ENCODE measurements at places on chromosomes 12 and 14.

GRCh38 chr12:74732826-74733225 lies 195.2 kb downstream of the ATXN7L3B start:
- no peak overlapping the region for H3K4me3 ChIP-seq
- no peak for DNase-seq
- no peaks in the 10 kb centered on the region for H3K4me1 ChIP-seq
- H3K36me3 ChIP-seq: no peaks in the 10 kb centered on the region
- H3K27me3 ChIP-seq: no peaks in the 10 kb centered on the region

DNA sequence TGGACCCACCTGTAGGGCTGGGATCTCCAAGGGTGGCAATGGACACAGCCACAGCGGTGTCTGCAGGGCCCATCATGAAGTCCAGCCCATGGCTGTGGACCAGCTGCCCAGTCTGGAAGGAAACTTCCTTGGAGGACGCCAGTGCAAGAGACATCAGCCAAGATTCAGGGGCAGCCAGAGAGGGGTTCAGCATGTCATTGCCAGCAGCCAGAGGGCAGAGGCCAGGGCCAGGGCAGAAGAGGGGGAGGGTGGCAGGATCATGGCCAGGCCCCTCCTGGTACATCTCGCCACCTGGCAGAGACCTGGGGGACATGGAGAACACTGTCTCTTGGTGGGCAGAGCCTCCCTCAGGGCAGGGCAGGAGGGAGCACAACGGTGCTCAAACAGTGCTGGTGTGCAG lies 10.2 kb downstream of the ANHX start:
- no peaks in the 10 kb centered on the region for H3K4me1 ChIP-seq
- no peak for DNase-seq
- H3K27me3 ChIP-seq: no peaks in the 10 kb centered on the region
- no peak overlapping the region for H3K27ac ChIP-seq
- H3K36me3 ChIP-seq: no peaks in the 10 kb centered on the region

DNA sequence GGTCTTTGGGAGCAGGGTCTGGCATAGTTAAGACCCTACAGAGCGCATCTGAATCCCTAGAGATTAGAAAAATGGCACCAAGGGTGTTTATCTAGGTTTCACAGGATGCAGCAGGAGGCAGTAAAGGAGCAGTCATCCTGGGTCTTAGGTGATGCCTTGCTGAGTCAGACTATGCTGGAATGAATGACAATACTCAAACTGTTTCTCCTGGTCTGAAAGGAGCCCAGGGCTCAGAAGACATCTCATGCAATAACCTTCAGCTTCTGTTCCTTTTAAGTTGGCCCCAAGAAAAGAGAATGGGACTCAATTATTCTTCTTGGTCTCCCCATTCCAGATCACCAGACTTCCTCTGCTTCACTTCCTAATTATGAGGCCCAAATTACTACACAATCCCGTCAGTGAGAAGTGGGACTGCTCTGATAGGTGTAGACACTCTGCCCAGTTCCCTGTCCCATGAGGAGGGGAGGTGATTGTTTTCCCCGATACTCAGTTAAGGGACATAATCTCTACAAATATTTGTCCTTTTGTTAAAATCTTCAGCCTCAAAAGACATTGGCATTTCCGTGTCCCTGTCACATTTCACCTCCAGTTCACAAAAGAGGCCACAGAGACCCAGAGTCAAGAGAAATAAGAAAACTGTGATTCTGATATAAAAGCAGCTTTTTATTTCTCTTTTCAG lies 14.8 kb upstream of the APOF start:
- no peak for DNase-seq
- no peaks in the 10 kb centered on the region for H3K27me3 ChIP-seq
- no peaks in the 10 kb centered on the region for H3K36me3 ChIP-seq
- no peak overlapping the region for H3K4me3 ChIP-seq
- no peaks in the 10 kb centered on the region for H3K4me1 ChIP-seq

DNA sequence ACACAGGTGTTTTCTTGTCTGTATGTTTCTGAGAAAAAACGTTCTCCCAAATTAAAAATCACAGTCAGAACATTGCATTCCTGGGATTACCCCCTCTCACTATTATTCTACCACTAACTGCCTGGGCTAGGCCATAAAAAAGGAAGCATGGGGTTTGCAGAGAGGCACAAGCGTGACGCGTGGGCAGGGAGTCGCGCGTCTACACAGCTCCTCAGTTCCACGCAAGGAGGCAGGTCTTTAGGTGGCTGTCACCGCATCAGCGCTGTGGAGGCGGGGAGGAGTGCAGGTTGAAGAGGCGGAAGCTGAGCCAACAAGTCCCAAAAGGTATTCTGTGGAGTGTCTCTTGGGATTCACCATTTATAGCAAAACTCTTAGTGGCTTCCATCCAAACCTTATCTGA lies 109.9 kb downstream of the RIMBP2 start:
- H3K4me1 ChIP-seq: no peaks in the 10 kb centered on the region
- H3K36me3 ChIP-seq: no peaks in the 10 kb centered on the region
- H3K4me3 ChIP-seq: no peak overlapping the region
- H3K27me3 ChIP-seq: no peaks in the 10 kb centered on the region
- no peak for DNase-seq

- peaks cover 31% of the 10 kb centered on the region for H3K4me1 ChIP-seq
- H3K27me3 ChIP-seq: no peaks in the 10 kb centered on the region
- H3K36me3 ChIP-seq: no peaks in the 10 kb centered on the region
- no peak overlapping the region for H3K27ac ChIP-seq
- DNase-seq: peak; percentile 34
Measured at GRCh38 chr12:68953536-68953935, 20.6 kb upstream of the CPM start.

- no peak overlapping the region for H3K4me3 ChIP-seq
- no peaks in the 10 kb centered on the region for H3K27me3 ChIP-seq
- peaks cover 3% of the 10 kb centered on the region for H3K36me3 ChIP-seq
- no peak overlapping the region for H3K27ac ChIP-seq
Measured at GRCh38 chr12:109766251-109766778, 52.7 kb downstream of the FAM222A start.

DNA sequence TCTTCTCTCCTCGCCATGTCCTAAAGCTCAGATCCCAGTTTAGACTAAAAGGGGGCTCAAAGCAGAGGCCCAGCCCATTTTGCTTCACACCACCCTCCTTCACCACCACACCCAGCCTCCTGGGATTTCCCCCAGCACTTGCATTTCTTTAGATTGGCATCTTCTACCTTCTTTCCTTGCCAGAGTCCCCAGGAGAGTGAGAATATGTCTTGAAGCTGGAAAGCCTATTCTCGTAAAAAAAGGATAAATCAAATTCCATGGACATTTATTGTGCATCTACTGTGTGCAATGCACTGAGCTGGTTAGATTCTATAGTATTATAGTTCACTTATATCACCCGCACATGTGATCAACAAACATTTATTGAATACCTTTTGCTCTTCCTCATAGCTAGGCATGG lies 10.2 kb downstream of the FBXW8 start:
- no peak overlapping the region for H3K4me3 ChIP-seq
- H3K4me1 ChIP-seq: peaks cover 30% of the 10 kb centered on the region
- no peak for DNase-seq

DNA sequence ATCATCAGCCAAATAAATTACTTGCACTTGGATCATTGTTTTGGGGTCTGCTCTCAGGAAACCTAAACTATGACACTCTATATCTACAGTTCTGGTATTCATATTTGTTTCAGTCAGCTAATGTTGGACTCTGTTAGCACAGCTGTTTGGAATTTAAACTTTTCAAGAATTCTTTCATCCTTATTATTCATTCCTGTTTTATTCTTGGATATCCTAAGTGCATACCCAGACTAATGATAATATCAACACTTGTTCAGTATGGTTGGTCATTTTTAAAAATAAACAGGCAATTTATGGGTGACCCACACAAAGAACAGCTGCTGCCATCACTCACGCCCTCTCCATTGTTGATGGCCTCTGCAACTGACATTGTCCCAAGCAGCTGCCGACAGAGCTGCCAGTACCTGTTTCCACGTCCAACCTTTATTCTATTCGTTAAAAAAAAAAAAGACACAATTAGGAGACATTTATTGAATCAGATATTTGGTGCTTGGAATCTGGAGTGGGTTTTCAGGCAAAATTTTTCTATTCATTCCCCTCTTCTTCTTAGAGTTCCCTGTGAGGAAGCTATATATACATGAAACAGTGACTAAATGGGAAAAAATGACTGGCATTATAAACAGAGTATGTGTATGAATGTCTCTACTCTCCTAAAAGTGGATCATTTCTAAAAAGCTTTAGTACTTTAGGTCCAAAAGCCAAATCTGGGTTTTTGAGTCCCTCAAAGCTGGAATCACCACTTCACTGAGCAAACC lies 252.1 kb upstream of the NAV3 start:
- no peaks in the 10 kb centered on the region for H3K4me1 ChIP-seq
- no peak overlapping the region for H3K27ac ChIP-seq
- DNase-seq: no peak
- H3K4me3 ChIP-seq: no peak overlapping the region
- no peaks in the 10 kb centered on the region for H3K27me3 ChIP-seq

DNA sequence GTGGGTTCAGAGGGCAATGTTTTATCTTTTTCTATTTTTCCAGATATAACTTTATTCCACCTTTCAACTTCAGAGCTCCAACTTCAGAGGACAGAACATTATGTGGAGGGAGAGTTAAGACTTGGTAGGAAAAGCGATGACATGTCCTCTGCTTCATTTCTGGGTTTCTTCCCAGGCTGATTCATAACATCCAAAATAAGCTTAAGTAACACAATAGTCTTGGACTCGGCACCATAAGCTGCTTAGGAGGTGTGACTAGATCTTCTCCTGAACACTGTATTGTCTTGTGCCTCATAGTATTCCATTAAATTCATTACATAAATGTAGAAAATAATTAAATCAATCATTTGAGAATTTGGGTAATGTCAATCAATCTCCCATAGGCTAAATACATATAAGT lies 95.5 kb upstream of the PDE3A start:
- H3K36me3 ChIP-seq: no peaks in the 10 kb centered on the region
- H3K27me3 ChIP-seq: no peaks in the 10 kb centered on the region
- no peak overlapping the region for H3K4me3 ChIP-seq
- DNase-seq: no peak

GRCh38 chr14:55279384-55279783 lies 8.2 kb downstream of the FBXO34 start:
- H3K4me3 ChIP-seq: no peak overlapping the region
- H3K27me3 ChIP-seq: no peaks in the 10 kb centered on the region
- no peak for DNase-seq
- peaks cover 14% of the 10 kb centered on the region for H3K4me1 ChIP-seq
- H3K36me3 ChIP-seq: no peaks in the 10 kb centered on the region

GRCh38 chr12:31227401-31227981 lies 98.5 kb downstream of the SINHCAF start:
- H3K4me3 ChIP-seq: no peak overlapping the region
- peak; percentile 55 for DNase-seq
- no peaks in the 10 kb centered on the region for H3K36me3 ChIP-seq

DNA sequence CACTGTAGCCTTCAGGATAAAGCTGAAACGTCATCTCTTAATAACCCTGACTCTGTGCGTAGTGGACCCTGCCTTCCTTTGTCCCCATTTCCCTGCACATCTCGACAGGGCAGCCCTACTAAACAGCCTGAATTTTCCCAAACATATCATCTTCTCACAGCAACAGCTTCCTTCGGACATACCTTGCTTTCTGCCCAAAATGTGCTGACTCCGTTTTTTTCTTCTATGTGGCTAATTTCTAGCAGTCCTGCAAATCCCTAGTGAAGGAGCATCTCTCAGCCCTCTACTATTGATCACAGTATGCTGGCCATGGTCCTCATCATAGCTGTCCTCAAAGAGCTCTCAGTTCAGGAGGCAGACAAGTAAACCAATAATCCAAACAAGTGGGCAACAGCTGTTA lies 53.1 kb upstream of the PCED1B start:
- no peaks in the 10 kb centered on the region for H3K27me3 ChIP-seq
- no peak overlapping the region for H3K4me3 ChIP-seq
- no peak overlapping the region for H3K27ac ChIP-seq
- H3K36me3 ChIP-seq: no peaks in the 10 kb centered on the region
- H3K4me1 ChIP-seq: no peaks in the 10 kb centered on the region

DNA sequence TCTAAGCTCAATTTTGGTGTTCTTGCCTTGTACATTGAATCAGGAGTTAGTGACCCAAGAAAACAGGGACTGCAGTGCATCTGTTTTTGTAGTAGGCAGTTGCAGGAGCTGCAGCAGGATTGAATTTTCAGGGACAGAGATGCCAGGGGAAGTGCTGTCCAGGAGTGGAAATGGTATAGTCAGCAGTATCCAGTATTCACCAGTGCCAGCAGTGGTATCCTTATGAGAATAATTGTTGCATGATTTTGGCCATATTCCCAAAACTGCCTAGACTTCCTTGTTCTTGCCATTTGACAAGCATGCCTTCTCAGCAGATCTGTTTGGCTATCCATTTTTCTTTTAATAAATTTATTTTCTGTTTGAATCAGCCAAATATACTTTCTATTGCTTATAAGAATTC lies 18.6 kb upstream of the ABCD2 start:
- H3K27me3 ChIP-seq: no peaks in the 10 kb centered on the region
- no peak overlapping the region for H3K27ac ChIP-seq
- H3K4me3 ChIP-seq: no peak overlapping the region
- no peak for DNase-seq
- no peaks in the 10 kb centered on the region for H3K4me1 ChIP-seq
- H3K36me3 ChIP-seq: no peaks in the 10 kb centered on the region

DNA sequence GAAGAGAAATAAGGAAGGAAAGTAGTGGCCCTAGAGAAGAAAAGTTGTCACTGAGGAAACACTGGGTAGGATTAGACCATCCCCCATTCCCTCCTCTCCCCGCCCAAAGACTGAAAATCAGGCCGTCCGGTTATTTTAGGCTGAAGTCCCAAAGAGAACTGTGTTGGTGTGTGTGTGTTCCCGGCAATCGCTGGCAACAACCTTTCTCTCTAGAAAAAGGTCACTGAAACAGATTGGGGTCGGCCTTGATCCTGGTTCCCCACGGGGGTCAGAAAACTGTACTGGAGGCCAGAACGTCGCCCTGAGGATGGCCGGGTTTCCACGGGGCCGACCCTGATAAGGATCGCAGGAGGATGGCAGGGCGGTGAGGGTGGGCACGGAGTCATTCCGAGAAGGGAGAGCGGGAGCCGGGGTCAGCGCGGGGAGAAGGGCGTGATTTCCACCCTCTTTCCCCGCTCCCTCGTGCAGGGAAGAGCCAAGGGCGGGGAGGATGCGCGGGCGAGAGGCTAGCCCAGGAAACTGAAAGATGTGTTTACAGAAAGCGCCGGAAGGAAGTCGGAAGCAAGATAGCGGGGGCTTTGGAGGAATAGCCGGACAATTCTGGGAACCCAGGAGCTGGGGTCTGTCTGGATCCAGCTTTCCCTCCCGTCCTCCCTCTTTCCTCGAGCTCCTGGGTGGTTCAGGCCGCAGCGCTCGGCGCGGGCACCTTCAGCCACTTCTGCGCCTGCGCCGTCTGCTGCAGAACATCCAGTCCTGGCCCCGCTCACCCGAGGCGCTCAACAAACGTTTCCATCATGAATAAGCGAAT lies 25.3 kb upstream of the SPTLC2 start:
- DNase-seq: peak; percentile 82
- no peaks in the 10 kb centered on the region for H3K27me3 ChIP-seq
- peak overlapping the region; percentile 40 for H3K4me3 ChIP-seq
- peaks cover 27% of the 10 kb centered on the region for H3K4me1 ChIP-seq

GRCh38 chr14:26174395-26174794 lies 423.4 kb downstream of the NOVA1 start:
- no peak overlapping the region for H3K4me3 ChIP-seq
- H3K36me3 ChIP-seq: no peaks in the 10 kb centered on the region
- no peaks in the 10 kb centered on the region for H3K4me1 ChIP-seq
- no peak overlapping the region for H3K27ac ChIP-seq

GRCh38 chr12:72602581-72602980 lies 330.4 kb downstream of the TRHDE start:
- H3K27me3 ChIP-seq: no peaks in the 10 kb centered on the region
- no peak for DNase-seq
- no peak overlapping the region for H3K27ac ChIP-seq
- H3K36me3 ChIP-seq: no peaks in the 10 kb centered on the region
- no peak overlapping the region for H3K4me3 ChIP-seq
